Dermis blood vessel endothelial cell (primary cell): ENCODE measurements at places on chromosomes 5 and 9. TPM values are rescaled to one million over a fixed set of nuclear protein-coding genes. Genes with fewer than 3 reads are reported as not detected.

Gene FLT4
- total RNA-seq: 341 and 471 TPM in 2 replicates

Gene CACFD1
- 12.8 and 21.4 TPM in 2 replicates for total RNA-seq

Gene CTSL
- 335 and 345 TPM in 2 replicates for total RNA-seq

DNA sequence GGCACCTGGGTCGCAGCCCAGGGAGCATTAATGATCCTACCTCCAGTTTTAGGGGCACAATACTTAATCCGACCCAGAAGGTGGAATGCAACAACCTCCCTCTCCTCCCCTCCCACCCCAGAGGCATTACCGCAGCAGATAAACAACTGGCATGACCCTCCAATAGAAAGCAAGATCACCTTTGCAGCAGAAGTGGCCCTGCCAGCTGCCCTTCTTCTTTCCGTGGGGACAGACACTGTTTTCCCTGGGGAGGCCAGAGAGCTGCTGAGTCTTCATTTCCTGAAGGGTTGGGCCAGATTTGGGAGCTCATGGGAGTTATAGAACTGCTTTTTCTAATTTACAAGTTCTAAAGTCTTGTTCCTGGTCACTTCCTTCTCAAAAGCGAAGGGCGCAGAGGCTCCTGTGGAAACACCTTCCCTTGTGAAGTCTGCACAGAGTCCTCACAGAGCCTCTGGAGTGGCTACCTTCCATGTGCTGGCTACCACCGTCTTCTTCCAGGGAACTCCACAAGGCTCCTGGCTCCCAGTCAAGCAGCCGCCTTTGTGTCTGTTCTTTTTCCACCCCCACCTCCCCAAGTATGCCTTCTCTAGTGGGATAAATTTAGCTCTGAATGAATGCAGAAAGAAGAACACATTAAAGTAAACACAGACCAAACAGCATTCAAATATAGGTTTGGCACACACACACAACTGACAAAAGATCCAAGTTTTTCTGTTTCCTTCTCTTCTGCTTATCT lies 8.0 kb upstream of the PALM2AKAP2 start:
- no peak for DNase-seq

GRCh38 chr5:96637196-96637595 lies 25.0 kb upstream of the CAST start:
- DNase-seq: no peak

DNA sequence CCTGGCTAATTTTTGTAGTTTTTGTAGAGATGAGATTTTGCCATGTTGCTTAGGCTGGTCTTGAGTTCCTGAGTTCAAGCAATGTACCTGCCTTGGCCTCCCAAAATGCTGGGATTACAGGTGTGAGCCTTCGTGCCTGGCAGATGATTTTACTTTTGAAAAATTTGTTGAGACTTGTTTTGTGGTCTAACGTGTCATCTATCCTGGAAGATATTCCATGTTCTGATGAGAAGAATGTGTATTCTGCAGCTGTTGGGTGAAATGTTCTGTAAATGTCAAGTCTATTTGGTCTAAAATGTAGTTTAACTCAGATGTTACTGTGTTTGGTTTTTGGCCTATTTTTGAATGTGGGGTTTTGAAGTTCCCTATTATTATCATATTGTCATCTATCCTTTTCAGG lies 145.6 kb downstream of the XRCC4 start:
- DNase-seq: no peak
